ENCODE measurements at places on chromosomes 7 and 10.

- DNase-seq = peak; percentile 33
Observed at GRCh38 chr7:149293338-149293737, 31.3 kb downstream of the ZNF783 start.

- peak; percentile 24 for DNase-seq
Observed at GRCh38 chr10:13066527-13066926, 33.4 kb upstream of the OPTN start.

DNA sequence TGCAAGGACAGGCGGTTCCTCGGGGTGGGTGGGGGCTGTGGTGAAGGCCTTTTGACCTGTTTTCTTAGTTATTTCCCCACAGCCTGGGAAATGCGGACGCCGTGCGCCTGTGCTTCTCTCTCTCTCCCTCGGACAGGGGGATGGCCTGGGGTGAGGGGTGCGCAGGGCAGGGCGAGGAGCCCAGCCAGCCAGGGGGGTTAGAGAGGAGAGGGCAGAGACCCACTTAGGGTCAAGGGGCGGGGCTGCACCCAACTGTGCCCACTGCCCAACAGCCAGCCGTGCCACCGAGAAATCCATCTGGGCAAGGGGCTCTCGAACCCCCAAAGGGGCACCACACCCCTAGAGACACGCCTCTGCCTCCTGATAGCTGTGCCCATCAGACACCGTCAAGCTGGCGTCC is 53.8 kb downstream of the DPYSL4 start:
- no peak for DNase-seq

GRCh38 chr10:70448236-70448635 is 6.8 kb upstream of the NODAL start:
- DNase-seq = no peak

GRCh38 chr7:42338231-42338915 is 101.4 kb upstream of the GLI3 start:
- no peak for DNase-seq

GRCh38 chr7:111676811-111677210 is 114.5 kb upstream of the IMMP2L start:
- DNase-seq = no peak

DNA sequence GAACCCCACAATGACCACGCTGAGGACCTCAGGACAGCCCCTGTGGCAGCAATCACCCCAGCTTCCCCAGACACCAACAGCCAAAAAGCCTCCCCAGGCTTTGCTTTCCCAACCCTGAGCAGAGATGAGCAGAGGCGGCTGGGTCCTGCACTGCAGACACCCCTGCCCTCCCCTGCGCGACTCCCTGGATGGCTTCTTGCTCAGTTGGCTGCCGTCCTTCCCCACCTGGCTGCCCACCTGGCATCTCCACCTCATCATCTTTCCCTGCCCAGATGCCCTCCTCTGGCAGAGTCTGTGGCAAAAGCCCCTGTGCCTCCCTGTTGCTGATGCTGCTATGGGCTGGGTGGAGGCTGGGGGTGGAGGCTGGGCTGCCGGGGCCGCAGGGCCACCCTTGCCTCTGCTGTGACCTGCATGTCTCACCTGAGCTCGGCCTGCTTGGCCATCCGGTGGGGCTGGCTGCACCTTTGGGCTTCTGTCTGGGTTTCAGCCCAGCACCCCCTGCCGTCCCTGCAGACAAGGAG is 567.7 kb downstream of the TCERG1L start:
- peak; percentile 15 for DNase-seq

DNA sequence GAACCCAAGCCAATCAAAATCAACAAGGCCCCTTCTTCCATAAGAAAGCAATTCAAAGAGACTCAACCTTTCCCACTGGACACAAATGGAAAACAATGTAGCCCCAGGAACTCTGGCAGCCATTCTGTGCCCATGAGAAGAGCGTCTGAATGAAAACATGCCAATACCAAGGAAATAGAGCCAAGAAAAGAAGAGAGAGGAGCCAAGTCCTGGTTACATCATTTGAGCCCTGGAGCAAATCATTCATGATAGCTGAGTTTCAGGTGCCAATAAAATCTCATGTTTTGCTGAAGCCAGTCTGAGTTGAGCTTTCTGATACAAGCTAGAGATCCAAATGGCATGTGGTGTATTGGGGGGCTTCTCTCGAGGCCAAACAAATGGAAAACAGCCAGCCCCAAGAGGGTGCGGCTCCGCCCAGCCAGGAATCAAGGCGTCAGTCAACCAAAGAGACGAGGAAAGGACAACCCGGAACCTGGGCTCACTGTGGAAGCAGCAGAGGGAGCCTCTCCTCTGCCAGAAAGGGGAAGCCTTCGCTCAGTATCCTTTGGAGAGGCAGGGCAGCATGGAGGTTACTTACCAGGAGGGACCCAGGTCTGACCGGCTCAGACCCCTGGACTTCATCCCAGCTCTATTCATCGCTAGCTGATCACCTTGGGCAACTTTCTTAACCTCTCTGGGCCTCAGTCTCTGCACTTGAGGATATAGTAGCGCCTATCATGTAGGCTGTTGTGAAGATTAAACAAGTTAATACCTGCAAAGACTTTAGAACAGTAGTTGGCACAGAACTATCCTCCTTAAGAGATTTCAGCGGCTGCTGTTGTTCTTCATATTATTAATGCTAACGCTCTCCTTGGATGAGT is 61.8 kb downstream of the OAT start:
- DNase-seq = no peak

DNA sequence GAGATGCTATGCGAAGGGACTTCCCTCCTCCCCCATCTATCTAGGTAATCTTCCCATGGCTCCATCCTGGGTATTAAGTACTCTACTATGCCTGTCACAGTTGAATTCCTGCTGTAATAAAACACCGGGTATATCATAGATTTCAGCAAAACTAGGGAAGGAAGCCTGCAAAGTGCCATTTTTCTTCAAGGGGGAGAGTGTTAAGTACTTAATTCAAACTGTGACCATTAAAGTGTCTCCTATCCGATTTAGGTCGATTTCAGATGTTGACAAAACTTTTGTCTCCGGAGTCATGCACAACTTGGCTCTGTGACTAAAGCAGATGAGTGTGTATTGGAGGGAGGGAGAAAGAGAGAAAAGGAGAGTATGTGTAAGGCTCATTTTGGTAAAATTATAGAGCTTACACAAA is 4.6 kb downstream of the HOXA4 start:
- DNase-seq = no peak

DNA sequence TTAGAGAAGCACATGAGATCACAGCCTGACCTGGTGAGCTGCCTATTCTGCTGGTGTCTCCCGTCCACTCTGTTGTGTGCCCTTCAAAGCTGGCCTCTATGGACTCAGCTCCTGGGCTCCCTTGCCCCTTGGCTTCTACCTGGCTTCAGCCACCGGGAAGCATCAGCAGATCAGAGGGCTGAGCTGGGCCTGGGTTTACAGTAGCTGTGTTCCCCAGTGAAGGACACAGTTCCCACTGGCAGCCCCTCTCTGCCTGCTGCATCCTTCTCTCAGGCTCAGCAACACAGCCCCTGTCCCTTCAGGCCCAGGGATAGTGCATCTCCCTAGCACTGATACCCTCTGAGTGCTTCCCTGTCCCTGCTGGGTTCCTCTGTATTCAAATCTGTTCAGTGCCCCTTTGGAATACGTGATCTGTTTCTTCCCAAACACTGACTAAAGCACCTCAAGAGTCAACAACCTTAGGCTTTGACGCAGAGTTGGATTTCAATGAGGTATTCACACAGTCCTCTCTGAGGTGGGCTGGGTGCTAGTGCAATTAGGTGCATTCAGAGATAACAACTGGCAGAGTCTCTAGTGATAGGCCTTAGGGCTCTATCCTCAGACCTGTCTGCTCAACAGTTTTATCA is 109.8 kb downstream of the GRID1 start:
- no peak for DNase-seq

GRCh38 chr10:87849001-87849400 is 14.3 kb downstream of the KLLN start:
- DNase-seq = no peak

- DNase-seq = no peak
Observed at GRCh38 chr10:107585630-107586029, 421.1 kb upstream of the SORCS1 start.

DNA sequence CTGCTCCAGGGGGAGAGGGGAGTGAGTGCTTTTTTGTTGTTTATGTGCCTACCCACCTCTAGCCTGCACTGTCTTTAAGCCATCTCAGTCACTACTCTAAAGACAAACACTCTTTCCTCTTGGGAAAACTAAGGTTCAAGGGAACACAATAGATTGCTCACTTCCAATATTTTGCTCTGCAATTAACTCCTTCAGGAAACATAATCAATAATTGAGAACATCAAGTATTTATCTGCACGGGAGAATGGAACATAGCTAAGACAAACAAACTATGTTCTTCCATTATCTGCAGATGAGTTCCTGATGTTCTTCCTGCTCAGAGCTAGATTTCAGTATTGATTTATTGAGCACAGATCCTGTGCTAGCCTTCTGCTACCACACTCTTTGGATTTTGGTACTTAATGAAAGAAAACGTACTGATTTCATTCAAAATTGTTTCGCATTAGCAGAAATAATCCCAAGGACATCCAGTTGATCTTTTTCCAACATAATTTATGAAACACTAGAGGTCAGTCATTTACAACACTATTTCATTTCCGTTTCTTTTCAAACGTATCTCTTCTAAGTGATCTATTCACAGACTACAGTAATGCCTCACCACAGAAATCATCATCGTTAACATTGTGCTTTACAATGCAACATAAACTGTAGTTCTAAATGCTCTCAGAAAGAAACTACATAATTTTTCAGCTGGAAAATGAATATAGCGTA is 8.3 kb downstream of the NEBL start:
- DNase-seq = no peak

- DNase-seq = no peak
Observed at GRCh38 chr10:51620131-51620530, 79.3 kb downstream of the CSTF2T start.

- DNase-seq = no peak
Observed at GRCh38 chr7:17677408-17677807, 262.9 kb downstream of the SNX13 start.

DNA sequence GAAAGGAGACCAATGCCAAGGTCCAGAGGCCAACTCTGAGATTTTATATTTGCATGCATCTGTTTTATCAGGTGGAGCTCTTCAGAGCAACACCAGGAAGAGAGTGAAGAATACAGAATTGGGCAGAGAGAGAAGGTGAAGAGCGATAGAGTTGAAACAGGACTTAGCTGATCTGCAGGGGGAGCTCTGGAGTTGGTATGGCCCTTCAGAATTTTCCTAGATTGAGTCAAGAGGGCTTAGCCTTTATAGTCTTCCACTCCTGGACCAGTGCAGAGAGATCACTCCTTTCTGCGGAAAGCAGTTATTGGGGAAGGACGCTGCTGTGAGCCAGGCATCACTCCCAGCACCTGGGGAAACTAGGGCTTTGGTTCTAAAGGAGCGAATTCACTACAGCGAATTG is 105.0 kb upstream of the DGKB start:
- no peak for DNase-seq

DNA sequence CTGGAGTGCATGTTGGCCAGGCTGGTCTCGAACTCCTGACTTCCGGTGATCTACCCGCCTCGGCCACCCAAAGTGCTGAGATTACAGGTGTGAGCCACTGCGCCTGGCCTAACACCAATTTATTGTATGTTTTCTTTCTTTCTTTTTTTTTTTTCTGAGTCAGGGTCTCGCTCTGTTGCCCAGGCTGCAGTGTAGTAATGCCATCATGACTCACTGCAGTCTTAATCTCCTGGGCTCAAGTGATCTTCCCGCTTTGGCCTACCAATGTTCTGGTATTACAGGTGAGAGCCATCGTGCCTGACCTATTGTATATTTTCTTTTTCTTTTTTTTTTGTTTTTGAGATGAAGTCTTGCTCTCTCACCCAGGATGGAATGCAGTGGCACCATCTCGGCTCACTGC is 33.8 kb upstream of the UBE2H start:
- no peak for DNase-seq

- DNase-seq = no peak
Observed at GRCh38 chr7:80330434-80330833, 181.4 kb downstream of the GNAT3 start.

- no peak for DNase-seq
Observed at GRCh38 chr7:47712416-47712815, 130.5 kb upstream of the TNS3 start.

GRCh38 chr7:137873979-137874777 is 27.4 kb upstream of the DGKI start:
- DNase-seq = no peak

DNA sequence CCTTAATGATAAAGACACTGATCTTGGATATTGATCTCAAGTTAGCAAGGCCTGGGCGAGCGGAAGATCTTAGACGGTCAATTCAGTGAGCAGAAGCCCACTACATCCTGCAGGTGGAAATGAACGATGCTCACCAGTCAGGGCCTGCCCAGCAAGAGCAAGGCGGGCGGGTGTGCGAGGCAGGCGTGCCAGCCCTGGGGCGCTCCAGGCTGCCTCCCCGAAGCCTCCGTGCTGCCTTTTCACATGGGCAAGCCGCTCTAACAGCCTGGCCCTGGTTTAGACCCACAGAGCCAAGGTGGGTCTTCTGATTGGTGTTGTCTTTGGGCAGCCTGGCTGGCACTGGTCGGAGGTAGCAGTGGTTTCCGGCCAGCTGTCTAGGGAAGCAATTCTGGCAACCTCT is 475.1 kb upstream of the FOXK1 start:
- DNase-seq = peak; percentile 64
